Forelimb muscle (tissue), 1 donor: ENCODE measurements at places on chromosomes 16 and 17.

DNA sequence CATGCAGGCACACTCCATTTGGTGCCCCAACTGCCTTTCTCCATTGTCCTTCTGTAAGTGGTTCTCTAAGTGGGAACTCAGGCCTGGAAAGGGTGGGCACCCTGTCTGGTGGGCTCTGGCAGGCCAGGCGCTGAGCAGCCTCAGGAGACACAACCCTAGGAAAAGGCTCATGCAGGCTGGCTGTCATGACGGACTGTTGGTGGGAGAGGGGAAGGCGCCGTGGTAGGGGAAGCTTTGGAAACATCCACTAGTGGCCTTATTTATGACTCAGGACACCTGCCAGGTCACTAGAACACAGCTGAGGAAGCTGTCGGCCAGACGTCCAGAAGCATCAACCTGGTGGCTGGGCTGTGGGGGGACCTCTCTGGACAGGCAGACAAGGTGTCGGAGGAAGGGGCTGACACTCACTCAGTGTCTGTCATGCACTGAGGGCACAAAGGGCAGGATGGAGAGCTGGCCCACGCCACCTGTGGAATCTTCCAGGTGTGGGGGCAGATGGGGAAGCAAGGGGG, 216.0 kb downstream of the SEC14L1 start:
- DNase-seq: no peak

DNA sequence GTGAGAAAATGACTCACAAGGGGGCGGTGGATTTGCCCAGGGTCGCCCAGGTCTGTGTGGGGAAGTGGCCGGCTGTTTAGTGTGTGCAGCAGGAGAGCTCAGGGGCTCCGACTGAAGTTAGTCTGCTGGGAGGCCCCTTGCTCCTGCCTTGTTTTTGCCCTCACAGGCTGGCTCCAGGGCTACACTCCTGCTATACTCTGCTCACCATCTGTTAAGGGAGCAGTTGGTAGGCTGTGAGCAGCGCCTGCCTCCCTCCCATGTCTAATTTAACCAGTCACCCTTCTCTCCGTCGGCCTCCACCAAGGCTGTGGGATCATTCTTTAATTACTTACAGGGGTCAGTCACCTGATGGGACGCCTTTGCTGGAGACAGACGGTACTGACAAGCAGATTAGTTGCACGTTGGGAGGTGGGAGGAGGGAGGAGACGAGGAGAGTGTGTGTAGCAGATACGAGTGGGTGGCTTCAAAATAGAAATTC, 35.5 kb downstream of the KSR1 start:
- no peak for DNase-seq

DNA sequence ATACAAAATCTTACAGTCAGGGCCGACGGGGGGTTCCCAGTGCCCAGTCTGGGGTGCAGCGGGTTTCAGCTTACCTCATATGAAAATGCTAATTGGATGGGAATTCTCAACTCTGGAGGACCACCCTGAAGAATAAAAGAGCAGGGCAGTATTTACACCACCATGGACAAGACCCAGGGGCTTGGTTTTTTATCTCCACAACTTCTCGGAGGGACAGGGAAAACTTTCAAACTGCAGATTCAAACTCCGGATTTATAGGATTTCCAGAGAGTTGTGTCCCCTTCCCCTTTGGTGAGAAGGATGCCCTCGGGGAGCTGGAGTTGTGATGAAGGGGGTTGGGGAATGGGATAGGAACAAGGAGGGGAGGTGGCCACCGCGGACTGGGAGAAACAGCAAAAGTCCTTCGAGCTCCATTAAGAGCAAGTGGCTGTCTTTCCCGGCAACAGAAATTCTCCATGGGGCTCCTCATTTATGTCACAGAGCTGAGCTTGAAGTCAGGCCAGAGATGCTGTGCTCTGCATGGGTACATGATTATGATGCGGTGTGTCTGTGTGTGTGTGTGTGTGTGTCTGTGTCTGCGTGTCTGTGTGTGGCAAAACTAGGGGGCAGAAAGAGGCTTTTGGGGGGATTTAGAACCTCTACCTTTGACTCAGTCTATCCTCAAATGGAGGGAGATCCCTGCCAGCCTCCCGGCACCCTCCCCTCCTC, 15.7 kb downstream of the FOXL1 start:
- no peak for DNase-seq

- no peak for DNase-seq
Measured at GRCh38 chr16:81633680-81634379, 145.3 kb upstream of the PLCG2 start.

DNA sequence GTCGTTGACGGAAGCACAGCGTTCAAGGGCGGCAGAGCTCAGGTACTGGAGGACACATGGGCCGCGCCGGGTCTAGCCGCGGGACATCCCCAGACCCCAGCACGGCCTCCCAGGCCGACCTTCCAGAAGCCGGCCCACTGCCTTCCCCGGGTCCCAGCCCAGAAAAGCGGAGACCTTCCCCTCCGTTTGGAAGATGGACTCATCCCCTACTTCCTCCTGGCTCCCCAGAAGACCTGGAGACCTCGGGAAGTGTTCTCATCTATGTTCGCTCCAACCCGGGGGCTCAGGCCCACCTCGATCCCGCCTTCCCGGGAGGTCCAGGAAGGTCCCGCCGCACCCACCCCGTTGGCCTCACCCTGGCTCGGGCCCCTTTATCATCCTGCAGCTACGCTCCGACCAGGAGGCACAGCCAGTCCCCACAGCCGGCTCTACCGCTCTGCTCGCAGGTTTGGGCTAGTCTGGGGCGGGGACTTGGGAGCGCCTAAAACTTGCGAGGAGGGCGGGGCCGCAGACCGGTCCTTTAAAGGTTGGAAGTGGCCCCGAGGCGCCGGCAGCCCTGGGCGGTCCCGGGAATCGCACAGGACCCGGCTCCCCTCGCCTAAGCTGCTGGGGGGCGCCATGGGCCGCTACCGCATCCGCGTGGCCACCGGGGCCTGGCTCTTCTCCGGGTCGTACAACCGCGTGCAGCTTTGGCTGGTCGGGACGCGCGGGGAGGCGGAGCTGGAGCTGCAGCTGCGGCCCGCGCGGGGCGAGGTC, at the start of gene ALOX12:
Gene ALOX12 (plus strand): TSS at position 550 of the 756 bp plus-strand sequence. CDS start 69 bp downstream, at position 619.
- no peak for DNase-seq

DNA sequence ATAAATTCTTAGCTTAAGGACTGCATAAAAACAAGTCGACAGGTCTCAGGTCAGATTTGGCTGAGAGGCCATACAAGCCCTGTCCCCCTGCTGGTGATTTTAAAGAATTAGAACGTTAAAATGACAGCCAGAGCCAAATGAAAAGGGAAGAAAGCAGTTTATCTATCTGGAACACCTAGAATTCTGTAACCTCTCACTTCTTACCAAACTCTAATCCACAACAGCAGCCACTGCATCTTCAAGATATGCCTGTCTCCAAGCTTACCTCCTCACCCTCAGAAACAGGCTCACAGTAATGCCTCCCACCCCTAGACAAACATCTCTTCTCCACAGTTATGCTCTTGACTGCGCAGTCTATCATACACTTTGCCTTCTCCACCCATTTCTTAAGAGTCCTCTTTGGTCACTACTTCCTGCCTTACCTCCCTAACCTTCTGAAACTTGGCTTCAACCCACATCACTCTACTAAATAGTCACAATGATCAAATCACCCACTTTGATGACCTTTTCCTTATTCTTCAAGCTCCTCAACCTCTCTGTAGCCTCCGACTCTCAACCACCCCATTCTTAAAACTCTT, 14.2 kb downstream of the ANKFY1 start:
- DNase-seq: no peak

- DNase-seq: no peak
Measured at GRCh38 chr16:85986931-85987749, 88.2 kb downstream of the IRF8 start.

GRCh38 chr16:6124136-6124535, 1026.5 kb upstream of the EEF2KMT start:
- no peak for DNase-seq

- DNase-seq: no peak
Measured at GRCh38 chr17:75873587-75874322, 4.6 kb downstream of the TRIM47 start.

DNA sequence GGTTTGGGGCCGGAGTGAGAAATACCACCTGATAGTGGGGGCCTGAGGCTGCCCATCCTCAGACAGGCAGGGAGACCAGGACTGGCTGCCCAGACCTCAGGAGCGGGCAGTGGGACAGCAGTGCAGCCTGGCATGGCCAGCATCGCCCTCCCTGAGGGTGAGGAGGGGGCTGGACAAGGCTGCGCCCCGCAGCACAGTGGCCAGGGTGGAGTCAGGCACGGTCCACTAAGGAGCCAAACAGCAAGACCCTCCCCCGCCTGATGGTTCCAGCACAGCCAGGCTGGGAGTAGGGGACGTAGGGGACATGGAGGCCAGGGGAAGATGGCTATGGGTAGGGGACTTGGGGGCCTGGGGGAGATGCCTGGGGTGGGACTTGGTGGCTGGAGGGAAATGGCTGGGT, 3.3 kb downstream of the ZNF598 start:
- DNase-seq: no peak

DNA sequence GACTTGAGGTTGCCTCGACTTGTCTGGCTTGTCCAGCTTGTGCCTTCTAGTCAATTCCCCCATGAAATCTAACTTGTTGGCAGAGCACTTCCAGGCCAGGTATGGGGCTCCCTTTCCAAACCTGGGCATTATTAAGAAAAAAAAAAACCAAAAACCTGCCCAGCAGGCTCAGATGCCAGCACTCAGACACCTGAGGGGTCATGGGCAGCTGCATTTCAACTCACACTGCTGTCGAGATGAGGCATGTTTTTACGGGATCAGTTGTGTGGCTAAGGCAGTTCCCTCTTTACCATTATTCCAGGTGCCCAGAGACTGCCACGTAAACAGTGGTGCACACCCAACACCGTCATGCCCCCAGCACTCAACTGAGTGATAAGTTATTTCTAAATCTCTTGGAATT, 17.8 kb downstream of the TMEM11 start:
- no peak for DNase-seq

DNA sequence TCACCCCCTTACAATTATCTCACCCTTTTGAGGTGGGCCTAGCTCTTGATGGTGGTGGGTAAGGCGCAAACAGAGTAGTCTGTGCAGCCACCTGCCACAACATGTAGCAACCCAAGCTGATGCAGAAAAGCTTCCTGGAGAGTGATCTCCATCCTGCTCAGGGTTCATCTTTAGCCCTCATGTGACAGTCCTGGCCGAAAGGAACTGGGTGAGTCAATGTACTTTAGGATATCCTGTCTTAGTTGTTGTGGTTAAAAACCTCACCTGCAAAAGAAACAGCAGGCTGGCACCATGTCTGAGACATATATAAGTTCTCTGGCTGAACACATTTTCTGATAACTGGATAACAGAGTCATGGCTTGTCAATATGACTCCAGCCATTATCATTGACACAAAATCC, 183.5 kb upstream of the CPHXL start:
- no peak for DNase-seq

DNA sequence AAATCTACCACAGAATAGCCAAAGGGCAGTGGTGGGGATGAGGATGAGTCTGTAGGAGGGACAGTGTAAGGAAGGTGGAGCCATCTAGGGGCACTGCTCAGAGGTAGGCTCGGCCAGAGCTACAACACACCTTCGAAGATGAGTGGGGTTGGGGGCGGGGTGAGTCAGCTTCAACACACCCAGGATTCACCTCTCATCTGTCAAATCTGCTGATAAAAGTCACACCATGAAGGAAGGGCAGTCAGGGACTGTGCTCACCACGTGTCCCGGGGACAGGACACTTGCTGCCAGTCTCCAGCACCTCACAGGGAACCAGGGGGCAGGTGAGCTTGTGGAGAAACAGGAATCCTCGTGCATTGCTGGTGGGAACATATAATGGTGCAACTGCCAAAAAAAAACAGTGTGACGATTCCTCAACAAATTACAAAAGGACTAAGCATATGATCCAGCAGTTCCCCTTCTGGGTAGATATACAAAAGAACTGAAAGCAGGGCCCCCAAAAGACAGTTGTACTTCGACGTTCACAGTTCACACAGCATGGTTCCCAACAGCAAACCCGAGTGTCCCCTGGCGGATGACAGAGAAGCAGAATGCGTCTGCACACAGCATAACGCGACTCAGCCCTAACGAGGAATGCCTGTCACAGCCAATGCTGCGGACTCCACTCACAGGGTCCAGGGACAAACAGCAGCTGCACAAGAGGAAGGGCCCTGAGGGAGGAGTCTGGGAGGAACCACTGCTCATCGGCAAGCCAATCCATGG, 133.1 kb downstream of the ANKRD11 start:
- DNase-seq: peak; percentile 66

- no peak for DNase-seq
Measured at GRCh38 chr17:73552300-73553048, 91.8 kb downstream of the SDK2 start.

DNA sequence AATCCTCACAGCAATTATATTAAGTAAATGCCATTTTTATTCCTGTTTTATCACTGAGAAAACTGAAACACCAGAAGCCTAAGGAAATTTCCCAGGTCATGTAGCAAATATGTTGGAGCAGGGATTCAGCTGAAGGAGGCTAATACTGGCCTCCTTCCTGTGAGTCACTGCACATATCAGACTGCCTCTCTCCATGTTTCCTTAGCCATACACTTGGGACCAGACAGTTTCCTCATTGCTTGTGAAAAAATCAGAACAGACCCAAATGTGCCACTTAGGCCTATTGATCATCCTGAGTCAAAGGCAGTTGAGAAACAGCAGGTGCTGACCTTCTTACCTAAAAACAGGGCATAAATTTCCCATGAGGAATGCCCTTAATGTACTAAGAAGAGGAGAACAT, 18.9 kb upstream of the ELAC2 start:
- DNase-seq: no peak

DNA sequence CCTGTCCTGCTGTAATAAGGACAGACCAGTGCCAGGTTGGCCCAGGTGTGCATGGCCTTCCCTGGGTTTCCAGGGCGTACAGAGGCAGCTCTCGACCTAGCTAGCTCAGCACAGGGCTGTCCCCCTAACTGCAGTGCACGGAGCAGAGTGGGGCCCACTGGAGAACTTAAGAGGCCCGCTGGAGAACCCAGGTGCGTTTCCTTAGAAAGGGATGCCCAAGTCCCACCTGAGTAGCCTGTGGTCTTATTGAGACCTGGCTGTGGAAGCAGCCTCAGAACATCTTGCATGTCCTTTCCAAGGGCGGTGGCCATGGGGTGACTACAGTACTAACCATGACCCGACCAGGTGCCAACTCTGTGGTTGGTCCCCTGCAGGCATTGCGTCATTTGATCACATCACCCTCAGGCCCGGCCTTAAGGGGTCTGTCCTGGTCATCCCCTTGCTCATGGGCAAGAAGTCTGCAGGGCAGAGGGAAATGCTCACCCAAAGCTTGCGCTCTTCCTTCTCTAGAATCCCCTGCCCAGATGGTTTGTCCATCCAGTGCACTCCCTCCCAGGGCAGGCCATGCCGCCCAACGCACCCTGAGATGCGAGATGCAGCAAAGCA, 3.3 kb upstream of the CCNF start:
- DNase-seq: no peak

- DNase-seq: no peak
Measured at GRCh38 chr16:25721439-25721838, 29.7 kb downstream of the HS3ST4 start.

GRCh38 chr16:12027558-12028287, 51.2 kb downstream of the SNX29 start:
- no peak for DNase-seq
